ENCODE measurements at places on chromosomes 3 and 15.
A peak's percentile ranks its signal among the peaks of the same experiment; 100 is the strongest.

GRCh38 chr3:186653984-186654383 is 11.8 kb upstream of the HRG start:
- no peak for DNase-seq

DNA sequence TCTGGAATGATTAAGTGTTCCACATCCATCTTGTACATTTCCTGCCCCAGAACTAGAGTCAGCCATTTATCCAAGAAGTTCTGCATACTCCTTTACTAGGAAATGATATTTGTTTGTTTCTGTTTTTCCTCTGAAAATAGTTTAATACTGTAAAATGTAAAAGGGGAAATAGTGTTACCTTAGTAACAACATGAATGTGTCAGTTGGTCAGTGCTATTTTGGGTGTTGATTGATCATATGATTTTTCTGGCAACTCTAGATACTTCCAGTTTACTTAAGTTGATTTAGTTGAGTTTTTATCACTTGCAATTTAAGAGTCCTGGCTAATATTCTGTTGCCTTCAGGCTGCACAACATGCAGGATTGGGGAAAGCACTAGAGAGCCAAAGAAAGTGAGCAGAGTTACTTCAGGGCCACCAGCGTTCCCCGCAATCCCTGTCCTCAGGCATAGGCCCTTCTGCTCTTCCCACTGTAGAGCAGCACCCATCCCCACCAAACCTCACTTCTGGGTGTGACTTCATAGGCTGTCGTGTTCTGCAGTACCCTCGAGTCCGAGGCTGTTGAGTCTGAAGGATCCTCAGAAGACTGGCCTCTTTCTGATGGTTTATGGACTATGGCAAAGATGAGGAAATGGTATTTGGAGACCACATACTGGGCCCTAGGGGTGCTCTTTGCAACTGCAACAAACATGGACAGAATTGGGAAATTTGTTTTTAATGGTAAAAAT is 69.0 kb downstream of the CHD2 start:
- DNase-seq, result no peak

DNA sequence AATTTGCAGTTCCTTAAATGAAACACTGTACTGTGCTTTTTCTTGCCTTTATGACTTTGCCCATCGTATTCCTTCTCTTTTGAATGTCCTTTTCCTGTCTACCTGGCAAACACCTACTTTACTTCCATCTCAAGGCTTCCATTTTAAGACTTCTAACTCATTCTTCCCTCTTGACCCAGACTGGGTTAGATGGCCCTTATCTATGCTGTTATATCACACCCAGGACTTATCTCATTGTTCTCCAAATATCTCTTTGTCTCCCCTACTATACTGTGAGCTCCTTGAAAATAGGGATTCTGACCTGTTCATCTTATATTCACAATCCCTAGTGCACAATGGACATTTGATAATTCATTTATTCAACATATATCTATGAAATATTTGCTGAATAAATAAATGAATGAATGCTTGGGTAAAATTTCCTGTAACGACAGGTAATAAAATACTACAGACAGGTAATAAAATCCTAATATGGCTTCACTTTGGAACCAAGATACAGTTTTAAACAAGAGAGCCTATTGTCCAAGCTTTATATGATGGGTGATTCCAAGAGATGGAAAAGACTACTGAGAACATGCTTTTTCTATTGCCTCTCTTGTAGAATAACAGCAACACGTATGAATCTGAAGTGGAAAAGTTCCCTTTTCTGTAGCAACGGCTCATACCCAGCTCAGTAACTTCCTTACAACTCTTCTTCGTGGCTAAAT is 22.7 kb downstream of the EFL1 start:
- no peak for DNase-seq

GRCh38 chr3:43512754-43513404 is 108.9 kb downstream of the ANO10 start:
- no peak for DNase-seq

- DNase-seq, result no peak
Measured at GRCh38 chr3:152968388-152969024, 133.6 kb downstream of the P2RY1 start.

GRCh38 chr3:41075975-41076374 is 123.3 kb upstream of the CTNNB1 start:
- DNase-seq, result no peak

DNA sequence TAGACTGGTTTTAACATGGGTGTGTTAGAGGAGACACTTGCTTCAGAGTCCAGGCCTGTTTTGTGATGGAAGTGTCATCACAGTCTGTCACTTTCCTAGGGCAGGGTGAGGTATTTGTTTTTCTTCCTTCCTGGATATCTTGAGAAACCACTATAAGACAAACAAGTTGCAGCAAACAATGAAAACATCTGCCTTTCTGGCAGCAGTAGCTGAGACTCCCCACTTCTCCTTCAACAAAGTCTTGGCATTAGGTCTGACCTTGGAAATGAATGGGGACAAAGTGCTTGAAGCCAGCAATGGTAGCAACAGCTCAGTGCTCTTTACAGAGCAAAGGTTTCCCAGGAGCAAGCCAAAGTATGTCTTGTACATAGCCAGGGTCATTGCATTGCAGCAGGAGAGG is 64.6 kb downstream of the CD200 start:
- DNase-seq, result no peak

DNA sequence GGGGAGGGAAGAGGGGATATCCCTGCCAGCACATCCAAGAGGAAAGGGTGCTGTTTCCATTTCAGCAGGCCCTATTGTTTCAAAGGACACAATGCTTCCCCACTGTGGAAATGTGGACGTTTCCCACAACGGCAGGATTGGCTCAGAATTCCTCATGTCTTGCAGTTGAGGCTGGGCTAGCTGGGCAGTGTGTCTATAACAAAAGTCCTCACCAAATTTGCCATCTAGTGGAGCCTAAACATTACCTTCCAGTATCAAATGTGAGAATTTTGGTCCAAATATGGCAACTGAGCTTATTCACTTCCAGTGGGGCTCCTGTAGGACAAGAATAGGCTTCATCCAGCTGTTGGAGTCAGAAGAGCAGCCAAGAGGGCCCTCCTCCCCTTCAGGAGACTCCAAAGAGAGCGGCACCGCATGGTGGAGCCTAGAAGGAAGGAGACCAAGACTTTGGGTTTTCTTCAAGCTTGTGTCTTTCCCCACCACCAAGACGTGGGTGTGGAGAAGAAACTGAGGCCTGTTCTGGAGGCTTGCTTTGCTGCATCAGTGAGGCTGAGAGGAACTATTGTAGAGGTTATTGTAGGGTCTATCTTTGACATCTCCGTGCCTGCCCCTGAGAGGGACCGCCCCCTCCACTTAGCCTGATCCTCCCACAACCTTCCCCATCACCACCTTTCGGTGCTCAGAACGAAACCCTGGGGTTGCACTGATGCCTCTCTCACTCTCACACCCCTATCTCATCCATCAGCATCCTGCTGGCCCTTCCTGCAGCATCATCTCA is 45.3 kb upstream of the SLCO2A1 start:
- no peak for DNase-seq

- DNase-seq, result peak; percentile 58
Measured at GRCh38 chr3:23202203-23202920, 765 bp upstream of the UBE2E2 start.

- no peak for DNase-seq
Measured at GRCh38 chr3:17585394-17586325, 156.8 kb downstream of the TBC1D5 start.

DNA sequence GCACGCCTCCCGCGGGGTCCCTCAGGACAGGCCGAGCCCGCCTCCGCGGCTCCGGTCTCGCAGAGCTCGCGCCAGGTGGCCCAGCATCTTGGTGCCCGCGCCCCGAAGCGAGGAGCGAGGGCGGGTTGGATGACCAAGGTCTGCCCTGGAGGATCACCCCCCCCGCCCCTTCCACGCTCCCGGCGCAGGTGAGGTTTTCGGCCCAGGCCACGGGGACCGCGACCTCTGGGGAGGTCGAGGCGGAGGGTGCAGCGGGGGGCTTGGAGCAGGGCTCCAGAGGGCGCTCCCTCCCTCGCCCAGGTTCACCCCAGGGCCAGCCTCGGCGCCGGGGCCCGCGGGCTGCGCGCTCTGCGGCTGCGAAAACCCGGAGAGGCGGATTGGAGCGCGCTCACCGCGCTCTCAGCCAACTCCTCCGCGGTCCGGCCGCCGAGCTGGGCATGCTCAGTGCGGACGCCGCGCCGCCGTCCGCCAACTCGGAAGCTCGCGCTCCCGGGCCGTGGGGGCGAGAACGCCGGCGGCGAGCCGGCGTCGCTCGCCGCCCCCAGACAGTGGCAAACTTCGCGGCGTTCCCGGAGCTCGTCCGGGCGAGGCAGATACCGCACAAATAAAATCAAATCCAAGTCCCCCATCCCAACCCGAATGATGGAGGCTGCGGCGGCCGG is at the start of gene MED12L:
TSS of gene MED12L (plus strand) at position 438 of the 662 bp plus-strand sequence. CDS start 1,263 bp downstream, outside the sequence.
- peak; percentile 30 for DNase-seq

DNA sequence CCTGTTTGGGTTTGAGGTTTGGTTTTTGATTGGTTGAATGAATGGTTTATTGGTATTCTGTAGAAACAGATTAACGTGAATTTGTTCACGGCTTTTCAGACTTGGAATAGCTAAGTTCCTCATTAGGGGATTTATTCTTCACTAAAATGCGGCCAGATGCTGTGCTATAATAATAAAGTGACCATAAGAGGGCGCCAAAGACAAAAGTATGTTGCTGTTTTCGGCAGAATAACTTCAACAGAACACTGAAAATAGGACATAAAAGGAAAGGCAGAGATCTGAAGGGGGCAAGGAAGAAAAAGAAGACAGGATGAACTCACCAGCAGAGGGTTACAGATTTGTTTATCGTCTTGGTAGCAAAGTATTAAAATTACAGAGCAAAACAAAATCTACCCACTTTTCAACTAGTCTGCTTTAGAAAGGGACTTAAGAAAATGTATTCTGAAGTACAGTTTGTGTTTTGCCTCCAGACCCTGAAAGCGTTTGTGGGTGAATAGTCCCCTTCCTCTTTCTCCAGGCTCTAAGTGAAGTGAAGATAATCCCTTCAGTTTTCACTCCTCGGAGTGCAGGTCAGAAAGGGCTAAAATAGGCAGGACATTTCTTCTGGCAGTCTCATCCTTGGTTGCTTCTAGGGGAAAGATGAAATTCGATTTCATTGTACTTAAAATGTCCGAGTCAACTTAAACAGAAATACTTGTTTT is 147.6 kb downstream of the IL20RB start:
- DNase-seq, result no peak

- no peak for DNase-seq
Measured at GRCh38 chr3:195221876-195222617, 48.9 kb downstream of the XXYLT1 start.

GRCh38 chr3:44284949-44285348 is 43.3 kb downstream of the TOPAZ1 start:
- DNase-seq, result no peak

DNA sequence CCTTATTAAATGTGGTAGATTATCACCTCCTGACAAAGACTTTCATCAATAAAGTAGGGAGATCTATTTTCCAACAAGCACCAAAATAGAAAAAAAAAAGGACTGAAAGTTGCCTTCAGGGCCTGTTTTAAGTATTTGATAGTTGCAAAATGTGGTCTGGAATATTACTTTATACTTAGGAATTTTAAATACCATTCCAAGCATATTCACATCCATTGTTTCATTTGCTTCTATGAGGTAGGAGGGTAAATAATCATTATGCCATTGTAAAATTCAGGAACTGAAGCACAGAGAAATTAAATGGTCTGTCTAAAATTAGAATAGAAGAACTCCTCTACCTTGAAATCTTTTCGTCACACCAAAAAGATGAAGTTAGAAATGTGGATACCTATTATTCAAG is 110.0 kb downstream of the TMCC1 start:
- no peak for DNase-seq

GRCh38 chr3:196219970-196220311 is 3.6 kb downstream of the SLC51A start:
- DNase-seq, result no peak

DNA sequence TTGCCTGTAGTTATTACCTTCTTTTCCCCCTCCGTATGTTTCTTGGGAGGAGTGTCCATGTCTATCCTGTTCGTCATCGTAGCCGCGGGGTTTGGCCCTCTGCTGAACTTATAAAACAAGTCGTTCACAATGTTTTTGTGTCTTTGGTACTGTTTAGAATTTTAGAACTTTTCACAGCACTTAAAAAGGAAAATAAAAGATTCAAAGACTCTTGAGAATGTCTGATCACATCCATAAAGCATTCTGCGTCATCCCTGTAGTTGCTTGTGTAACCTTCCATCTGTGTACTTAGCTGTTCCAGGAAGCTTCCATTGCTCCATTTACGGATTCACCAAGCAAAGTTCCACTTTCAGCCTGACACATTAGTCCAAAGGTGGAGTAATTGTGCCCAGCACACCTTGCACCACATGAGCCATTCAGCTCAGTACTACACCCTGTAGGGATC is 677.1 kb upstream of the NR2F2 start:
- no peak for DNase-seq

DNA sequence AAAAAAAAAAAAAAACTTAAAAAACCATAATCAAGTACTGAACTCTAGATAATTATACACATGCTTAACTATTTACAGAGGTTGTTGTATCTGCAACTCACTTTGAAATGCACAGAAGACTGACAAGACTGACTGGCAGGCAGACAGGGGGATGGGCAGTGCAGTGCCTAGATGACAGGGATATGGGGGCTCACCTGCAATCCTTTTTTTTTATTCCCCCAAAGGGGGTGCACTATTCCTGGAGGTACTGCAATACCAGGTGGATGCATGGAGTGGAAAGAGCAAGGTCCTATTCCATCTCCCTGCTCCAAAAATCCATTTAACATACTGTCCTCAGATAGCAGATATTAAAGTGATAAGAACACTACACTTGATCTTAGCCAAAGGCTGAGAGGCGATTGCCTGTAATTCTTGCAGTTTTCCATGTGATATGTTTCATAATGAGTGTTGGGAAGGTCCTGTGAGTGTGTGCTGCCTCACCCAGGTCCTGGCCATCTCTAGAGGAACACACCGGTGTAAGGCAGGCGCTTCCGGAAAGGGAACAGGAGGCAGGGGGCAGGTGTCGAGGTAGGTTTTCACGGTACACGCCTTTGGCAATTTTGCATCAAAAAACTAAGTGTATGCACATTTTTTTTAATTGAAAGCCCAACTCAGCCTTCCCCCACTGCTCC is 22.7 kb downstream of the SEC61A1 start:
- no peak for DNase-seq

DNA sequence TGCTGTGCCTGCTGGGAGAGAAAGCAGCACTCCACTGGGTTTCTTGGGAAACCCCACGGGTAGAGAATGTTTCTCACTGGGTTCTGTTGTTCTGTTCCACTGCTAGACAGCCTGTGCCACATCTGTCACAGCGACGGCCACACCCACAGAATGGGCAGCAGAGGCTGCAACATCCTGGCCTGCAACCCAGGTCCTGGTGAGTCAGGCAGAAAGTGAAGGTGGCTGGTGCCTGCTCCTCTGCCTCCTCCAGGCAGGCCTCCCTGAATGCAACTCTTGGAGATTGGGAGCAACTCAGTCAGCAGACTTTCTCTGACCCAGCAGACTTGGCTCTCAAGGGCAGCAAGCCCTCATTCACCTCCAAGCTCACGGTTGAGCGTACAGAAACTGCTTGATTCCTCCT is 13.0 kb downstream of the C3orf18 start:
- no peak for DNase-seq

- no peak for DNase-seq
Measured at GRCh38 chr3:150469031-150469930, 61.2 kb downstream of the TSC22D2 start.
